ENCODE measurements at places on chromosomes 6 and 20.

GRCh38 chr6:77876300-77876699 lies 223.5 kb downstream of the MEI4 start:
- DNase-seq = peak; percentile 10

GRCh38 chr20:33401184-33401920 lies at the start of gene CDK5RAP1:
Gene CDK5RAP1 (minus strand): TSS chr20:33401519. CDS start chr20:33397064, 4,455 bp downstream.
- DNase-seq = peak; percentile 93

DNA sequence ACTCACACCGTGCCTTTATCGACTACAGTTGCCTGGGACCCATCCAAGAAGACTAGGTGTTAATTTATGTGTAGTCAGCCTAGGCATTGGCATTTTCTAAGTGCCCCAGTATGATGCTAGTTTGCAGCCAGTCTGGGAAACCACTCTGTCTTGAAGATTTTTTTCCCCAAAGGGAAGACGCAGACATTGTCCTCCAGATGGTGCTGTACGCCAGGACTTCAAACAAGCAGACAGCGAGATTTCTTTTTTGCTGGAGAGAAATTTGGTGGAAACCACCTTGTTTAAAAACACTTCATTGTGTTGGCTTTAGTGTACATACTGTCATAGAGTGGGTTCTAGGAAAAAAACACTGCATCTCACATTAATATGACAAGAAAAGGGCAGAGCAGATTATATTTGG lies 30.0 kb downstream of the ALDH5A1 start:
- DNase-seq = peak; percentile 47

- DNase-seq = no peak
These were observed 7.5 kb downstream of the ATG5 start for GRCh38 chr6:106318061-106318460.

- no peak for DNase-seq
These were observed 85.3 kb downstream of the ALDH8A1 start for GRCh38 chr6:134864558-134864957.

GRCh38 chr6:99341862-99342455 lies 7.5 kb downstream of the FAXC start:
- no peak for DNase-seq

- no peak for DNase-seq
These were observed 169.2 kb downstream of the SAMD5 start for GRCh38 chr6:147677647-147678046.

- DNase-seq = no peak
These were observed 2.2 kb upstream of the RWDD1 start for GRCh38 chr6:116568821-116569755.

GRCh38 chr6:7730784-7731227 lies 4.9 kb downstream of the BMP6 start:
- DNase-seq = peak; percentile 52

- no peak for DNase-seq
These were observed 90.0 kb downstream of the PLG start for GRCh38 chr6:160791981-160792418.

DNA sequence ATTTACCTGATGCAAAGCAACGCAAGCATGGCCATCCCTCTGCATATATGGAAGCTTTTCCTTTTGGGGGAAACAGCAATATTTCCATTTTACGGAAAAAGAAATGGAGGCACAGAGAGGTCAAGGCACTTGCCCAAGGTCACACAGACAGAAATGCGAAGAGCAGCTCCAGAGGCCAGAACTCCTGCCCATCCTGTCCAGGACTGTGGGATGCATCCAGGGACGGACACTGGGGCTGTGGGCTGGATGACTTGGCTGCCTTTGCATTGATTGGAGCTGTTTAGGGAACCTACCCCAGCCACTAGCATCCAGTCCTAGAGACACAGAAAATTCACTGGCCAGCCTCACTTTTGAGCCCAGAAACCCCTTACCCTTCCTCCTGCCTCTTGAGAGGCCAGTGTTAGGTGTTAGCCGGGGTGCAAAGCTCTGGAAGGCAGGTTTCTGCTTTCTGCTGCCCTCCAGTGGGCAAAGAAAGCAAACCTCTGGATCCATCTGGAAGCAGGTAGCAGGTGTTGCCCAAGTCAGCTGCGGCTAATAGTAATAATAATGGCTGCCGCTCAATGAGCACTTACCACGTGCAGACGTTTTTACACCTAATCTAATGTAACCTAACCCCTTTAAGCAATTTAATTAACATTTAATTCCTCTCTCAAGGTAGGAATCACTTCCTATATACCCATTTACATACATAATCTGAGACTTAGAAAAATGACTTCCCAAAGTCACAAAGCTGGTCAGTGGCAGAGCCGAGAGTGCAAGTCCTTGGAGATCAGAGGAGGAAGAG lies 31.7 kb upstream of the CCN5 start:
- peak; percentile 48 for DNase-seq

- DNase-seq = no peak
These were observed 1380.6 kb upstream of the DEFB115 start for GRCh38 chr20:29876911-29877285.

- DNase-seq = no peak
These were observed 8.5 kb upstream of the TRIM40 start for GRCh38 chr6:30127238-30128093.

DNA sequence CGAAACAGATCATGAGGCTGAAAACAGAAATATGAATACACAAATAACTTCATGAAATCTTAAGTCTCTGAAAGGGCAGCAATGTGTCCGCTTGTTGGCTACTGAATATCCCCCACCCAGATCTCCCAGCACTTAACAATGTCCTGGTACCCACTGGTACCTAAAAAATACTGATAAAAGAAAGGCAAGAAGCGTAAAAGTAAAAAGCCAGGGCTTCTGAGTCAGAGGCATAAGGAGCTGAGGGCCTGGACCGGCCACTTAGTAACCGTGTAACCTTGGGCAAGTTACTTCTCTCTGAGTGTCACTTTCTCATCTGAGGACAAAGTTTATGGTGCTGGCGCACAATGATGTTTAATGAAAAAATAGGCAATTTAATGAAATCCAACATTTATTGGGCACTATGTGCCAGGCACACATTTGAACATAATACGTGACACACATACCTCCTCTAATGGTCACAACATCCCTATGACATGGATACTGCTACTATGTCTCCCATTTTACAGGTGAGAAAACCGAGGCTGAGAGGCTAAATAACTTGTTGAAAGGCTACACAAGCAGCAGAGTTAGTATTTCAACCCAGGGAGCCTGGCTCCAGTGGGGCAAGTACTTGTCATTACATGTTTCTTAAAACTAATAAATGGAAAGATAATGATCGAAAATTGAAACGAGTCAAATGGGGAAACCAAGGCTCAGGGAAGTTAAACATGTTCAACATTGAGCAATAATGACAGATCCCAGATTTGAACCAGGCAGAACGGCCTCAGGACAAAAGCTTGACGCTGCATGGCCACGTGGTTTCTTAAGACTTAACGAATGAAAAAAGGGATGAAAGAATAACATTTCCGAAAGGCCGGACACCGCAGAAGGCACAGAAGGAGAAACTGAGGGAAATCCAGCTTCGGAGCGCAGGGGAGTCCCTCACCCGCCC lies 828 bp downstream of the TP53RK start:
- DNase-seq = peak; percentile 32

DNA sequence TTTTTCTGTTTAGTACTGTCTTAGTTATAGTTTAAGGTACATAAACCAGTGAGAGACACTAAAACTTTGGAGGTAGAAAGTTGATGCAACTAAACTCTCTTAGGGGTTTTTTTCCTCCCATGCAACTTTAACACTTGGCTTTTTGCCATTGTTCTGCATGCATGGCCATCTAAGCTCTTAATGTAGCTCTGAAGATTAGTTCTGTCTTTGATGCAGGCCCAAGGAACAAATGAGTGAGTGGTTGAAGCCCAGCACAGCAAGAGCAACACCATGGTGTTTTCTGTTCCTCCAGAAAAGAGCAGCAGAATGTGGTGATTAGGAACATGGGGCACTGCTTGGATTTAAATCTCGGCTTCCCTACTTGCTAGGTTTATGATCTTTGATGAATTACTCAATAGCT lies 89.3 kb downstream of the L3MBTL3 start:
- no peak for DNase-seq

DNA sequence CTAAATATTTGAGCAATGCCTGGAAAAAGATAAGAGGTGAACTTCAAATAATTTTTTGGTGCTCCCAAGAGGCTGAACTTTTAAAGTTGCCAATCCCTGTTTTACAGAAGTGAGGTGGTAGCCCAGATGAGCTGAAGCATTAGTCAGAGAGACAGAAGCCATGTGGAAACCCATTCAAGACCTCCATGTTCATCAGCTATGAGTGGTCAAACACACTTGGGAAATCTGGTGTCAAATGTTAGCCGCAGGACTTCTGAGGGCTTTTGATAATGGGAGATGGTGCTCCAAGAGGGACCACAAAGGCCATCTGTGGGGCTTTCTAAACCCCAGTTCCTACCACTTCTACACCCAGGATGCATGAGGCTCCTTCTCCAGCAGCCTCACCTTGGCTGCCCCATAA lies 77.5 kb upstream of the MRPS10 start:
- peak; percentile 81 for DNase-seq

DNA sequence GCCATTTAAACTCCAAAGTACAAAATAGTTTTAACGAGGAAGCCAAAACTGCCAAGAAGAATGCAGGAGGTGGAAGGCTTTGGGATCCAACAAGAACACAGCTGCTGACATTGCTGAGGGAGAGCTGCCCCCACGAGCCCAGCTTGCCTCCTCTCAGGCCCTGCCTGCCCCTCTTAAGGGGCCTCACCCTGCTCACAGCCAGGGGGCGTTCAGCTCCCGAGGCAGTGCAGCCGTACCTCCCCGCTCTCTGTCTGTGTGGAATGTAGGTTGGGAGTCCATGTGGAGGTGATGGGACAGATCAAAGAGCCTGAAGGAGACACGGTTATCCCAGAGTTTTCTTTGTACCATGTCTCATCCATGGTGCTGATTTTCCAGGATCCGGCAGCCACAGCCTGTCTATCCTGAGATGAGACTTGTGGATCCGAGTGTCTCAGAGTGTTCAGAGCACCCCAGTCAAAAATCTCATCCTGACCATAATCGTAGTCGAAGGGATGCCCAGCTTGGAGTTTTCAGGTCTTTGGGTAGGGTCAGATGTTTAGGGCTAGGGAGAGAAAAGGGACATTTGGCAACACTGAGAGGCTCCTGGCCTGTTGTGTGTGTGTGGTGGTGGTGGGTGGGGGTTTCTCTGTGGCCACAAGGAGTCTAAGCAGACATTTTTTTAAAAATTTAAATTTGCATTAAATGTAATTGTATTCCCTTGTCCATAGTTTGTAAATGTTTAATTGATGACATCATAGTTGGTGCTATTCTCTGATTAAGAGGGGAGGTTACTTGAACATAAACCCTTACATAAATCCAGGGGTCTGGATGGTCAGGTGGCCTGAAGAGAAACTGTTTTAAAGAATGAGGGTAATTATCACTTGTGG lies 111.4 kb upstream of the CLDN20 start:
- DNase-seq = no peak

- peak; percentile 26 for DNase-seq
These were observed 59.7 kb downstream of the BANF2 start for GRCh38 chr20:17759449-17759848.

DNA sequence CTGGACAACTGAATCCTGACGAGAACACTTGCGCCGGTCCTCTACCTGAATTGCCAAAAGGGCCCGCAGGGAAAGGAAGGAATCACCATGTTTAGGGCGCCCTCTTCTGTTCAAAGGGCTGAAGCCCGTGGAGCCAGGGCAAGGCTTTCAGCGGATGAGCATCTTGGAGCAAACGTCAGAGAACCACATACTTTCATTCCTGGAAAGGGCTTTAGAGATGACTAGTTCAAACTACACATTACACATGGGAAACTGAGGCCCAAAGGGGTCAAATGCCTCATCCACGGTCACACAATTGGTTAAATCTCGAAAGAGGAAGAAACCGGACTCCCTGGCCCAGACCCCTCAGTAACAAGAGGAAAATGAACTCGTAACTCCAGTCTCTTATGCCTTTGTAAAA lies 11.5 kb upstream of the ZNF133 start:
- peak; percentile 73 for DNase-seq

- DNase-seq = no peak
These were observed 78.4 kb upstream of the TMEM170B start for GRCh38 chr6:11459079-11459610.

GRCh38 chr20:40436011-40436410 lies 253.0 kb downstream of the MAFB start:
- DNase-seq = no peak

DNA sequence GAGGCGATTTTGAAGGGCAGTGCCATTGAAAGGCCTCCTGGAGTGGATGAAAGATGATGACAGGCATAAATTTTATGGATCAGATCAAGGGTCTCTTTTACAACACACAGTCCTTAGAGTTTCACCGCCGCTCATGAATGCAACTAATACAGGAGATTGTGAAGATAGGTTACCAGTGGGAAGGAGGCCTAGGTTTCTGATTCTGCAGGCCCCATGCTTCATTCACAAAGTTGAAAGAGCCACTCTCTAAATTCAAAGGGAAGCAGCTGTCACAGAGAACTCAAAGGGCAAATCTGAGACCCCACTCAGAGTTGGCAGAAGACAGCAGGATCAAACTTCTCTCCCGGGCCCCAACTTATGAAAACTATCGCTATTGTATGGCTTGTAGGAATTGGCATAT lies 137.6 kb downstream of the MAP3K7 start:
- no peak for DNase-seq

GRCh38 chr6:149252622-149253021 lies 64.9 kb upstream of the TAB2 start:
- DNase-seq = no peak

GRCh38 chr6:86251106-86251505 lies 608.4 kb upstream of the SYNCRIP start:
- no peak for DNase-seq

- DNase-seq = no peak
These were observed 141.3 kb upstream of the PMEPA1 start for GRCh38 chr20:57851025-57851682.

DNA sequence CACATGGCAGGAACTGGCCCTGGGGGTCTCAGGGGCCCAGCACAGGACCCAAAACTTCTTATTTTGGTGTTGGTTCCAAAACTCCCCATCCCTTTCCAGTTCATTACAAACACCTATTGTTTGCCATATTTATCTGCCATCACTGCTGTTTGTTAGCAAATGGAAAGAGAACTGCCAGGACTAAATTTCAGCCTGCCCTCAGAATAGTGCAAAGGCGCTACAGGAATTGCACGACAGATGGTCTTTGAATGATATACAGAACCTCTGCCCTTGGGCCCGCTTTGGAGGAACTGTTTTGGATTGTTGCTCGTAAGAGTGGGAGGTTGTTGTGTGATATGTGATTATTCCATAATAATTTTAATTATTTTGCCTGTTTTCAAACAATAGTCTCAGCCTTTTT lies 199.0 kb upstream of the FBXL4 start:
- DNase-seq = no peak

- DNase-seq = no peak
These were observed 411.8 kb downstream of the PREX1 start for GRCh38 chr20:48416002-48416401.

- no peak for DNase-seq
These were observed 87.7 kb downstream of the HIVEP2 start for GRCh38 chr6:142857233-142857761.

Data from RPMI7951 (cell line).